Stomach (tissue), 19 donors: ENCODE measurements at places on chromosomes 6 and 20. TPM values are rescaled to one million over a fixed set of nuclear protein-coding genes. Genes with fewer than 3 reads are reported as not detected.
A peak's percentile ranks its signal among the peaks of the same experiment; 100 is the strongest.

GRCh38 chr6:144723431-144723830 is 438.3 kb downstream of the UTRN start:
- H3K36me3 ChIP-seq = no peaks in the 10 kb centered on the region
- DNase-seq = no peak
- H3K4me3 ChIP-seq = no peak overlapping the region
- no peaks in the 10 kb centered on the region for H3K27me3 ChIP-seq

DNA sequence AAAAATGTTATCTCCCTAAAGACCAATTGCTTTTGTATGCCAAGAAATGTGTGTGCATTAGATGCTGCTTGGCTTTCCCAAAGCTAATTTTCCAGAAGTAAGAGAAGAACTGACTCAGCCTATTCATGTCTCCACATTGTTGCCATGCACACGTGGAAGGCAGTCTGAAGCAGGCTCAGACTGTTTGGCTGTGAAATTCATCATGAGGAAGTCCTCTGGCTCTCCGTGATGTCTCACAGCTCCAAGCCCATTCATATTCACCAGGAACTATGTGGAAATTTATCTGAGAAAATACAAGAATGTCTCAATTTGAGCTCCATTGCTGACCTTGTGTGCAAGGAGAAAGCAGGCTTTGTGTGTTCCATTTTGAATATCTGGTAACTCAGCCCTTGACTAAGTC is 1022.2 kb upstream of the GJE1 start:
- H3K36me3 ChIP-seq = no peaks in the 10 kb centered on the region
- H3K27me3 ChIP-seq = no peaks in the 10 kb centered on the region
- no peak overlapping the region for H3K27ac ChIP-seq
- H3K4me1 ChIP-seq = no peaks in the 10 kb centered on the region
- H3K4me3 ChIP-seq = no peak overlapping the region

GRCh38 chr6:12791371-12791770 is 74.8 kb downstream of the PHACTR1 start:
- DNase-seq = no peak
- H3K27me3 ChIP-seq = no peaks in the 10 kb centered on the region
- no peak overlapping the region for H3K4me3 ChIP-seq
- H3K27ac ChIP-seq = no peak overlapping the region
- no peaks in the 10 kb centered on the region for H3K36me3 ChIP-seq

DNA sequence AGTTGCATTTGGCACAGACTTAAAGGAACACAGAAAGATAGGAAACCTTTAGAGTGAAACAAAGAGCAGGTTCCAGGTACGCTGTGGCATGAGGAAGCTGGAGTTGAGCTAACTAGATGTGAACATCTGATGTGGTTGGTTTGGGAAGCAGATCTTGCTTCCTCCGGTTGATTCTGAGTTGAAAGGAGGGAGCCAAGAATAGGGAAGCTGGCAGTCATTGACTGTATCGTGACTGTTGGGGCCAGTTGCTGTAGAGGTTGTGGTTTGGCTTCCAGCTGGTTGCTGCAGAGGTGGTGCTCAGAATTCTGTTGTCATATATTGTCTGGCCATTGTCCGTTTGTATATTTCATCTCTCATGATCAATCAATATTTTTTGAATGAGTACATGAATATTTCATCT is 325.9 kb downstream of the PLCB1 start:
- no peak overlapping the region for H3K27ac ChIP-seq
- H3K4me1 ChIP-seq = peaks cover 10% of the 10 kb centered on the region
- H3K4me3 ChIP-seq = no peak overlapping the region
- no peaks in the 10 kb centered on the region for H3K27me3 ChIP-seq
- H3K36me3 ChIP-seq = no peaks in the 10 kb centered on the region

DNA sequence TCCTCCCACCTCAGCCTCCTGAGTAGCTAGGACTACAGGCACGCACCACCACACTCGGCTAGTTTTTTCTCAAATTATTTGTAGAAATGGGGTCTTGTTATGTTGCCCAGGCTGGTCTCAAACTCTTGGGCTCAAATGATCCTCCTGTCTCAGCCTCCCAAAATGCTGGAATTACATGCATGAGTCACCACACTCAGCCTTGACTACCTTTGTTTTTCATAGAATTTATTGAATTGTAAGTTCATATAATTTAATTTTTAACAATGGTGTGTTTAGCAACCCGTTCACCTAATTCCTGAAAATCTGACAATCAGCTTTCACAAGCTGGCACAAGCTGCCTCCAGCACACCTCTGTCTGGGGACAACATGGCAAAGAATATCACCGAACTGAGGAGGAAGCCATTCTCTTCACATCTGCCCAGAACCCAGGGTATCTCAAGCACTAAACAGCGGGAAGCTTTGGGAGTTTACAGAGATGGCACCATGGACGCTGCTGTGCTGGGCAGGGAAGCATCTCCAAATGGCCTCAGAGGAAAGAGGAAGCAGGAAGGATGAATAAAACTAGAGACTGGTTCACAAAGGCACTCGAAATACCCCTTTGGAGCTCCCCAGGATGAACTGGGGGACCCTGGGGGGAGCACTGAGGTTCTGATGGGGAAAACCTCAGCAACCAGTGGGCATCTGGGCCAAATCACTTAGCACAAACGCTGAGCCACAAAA is 2.9 kb downstream of the RIPOR3 start:
- no peak for DNase-seq
- peaks cover 31% of the 10 kb centered on the region for H3K4me1 ChIP-seq
- H3K27me3 ChIP-seq = peaks cover 28% of the 10 kb centered on the region
- no peaks in the 10 kb centered on the region for H3K36me3 ChIP-seq
- H3K4me3 ChIP-seq = no peak overlapping the region

DNA sequence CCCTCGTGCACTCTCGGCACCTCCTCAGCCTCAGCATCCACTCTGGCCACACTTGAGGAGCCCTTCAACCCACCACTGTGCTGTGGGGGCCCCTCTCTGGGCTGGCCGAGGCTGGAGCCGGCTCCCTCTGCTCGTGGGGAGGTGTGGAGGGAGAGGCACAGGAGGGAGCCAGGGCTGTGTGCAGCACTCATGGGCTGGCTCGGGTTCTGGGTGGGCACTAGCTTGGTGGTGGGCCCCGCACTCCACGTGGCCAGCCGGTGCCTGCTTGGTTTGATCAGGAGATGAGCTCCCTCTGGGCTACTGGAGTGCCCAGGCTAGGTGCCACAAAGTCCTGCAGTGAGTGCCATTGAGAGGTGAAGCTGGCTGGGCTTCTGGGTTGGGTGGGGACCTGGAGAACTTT is 949.4 kb upstream of the GJE1 start:
- H3K36me3 ChIP-seq = no peaks in the 10 kb centered on the region
- H3K27ac ChIP-seq = no peak overlapping the region
- H3K27me3 ChIP-seq = no peaks in the 10 kb centered on the region
- H3K4me1 ChIP-seq = no peaks in the 10 kb centered on the region

DNA sequence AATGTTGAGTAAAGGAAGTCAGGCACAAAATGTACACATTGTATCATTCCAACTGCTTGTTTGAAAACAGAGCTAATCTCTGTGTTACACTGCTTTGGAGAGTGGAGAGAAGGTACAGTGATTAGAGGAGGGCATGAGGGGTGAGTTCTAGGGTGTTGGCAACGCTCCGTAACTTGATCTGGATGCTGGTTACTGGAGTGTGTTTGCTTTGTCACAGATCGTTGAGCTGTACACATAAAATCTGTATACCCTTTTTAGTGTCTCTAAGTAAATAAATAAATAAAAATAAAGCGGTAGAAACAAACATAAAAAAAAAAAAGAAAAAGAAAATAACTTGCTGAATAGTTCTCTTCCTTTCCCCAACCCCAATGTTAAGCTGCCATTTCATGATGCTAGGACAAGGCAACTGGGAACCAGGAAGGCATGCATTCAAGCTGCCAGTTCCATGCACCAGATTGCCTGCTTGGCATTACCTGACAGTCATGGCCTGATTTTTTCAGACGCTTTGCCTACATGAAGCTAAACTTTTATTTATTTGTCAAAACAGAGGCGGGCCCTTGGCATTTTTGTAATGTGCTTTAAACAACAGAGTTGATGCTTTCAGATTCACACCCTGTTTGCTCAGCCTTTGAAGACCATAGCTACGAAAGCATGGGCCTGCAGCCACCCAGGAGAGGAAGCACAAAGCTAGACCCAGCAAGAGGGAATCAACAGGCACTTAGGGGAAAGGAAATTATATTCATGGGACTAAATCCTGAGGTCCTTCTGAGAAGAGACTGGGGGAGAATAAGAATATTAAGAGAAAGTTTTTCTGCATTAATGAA is 21.2 kb downstream of the TNFRSF21 start:
- peak; percentile 52 for DNase-seq
- no peak overlapping the region for H3K4me3 ChIP-seq
- H3K4me1 ChIP-seq = peaks cover 31% of the 10 kb centered on the region
- peak overlapping the region; percentile 55 for H3K27ac ChIP-seq

DNA sequence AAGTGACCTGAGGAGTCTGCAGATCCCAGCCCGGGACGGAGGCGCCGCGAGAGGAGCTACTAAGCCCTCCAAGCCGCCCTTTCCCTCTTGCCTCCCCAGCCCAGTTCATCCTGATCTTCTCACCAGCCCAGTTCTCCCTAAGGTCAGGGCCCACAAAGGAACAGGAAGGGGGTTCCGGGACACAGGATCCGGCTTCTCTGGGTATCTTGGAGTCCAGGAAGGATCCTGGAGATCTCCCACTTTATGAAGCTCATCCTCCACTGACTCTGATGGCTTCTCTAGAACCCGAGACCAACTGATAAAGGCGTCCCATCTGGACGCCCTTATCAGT is 36.9 kb upstream of the HLA-C start:
- H3K4me1 ChIP-seq = peaks cover 8% of the 10 kb centered on the region
- no peaks in the 10 kb centered on the region for H3K36me3 ChIP-seq
- H3K27me3 ChIP-seq = no peaks in the 10 kb centered on the region
- H3K4me3 ChIP-seq = peak overlapping the region; percentile 46

DNA sequence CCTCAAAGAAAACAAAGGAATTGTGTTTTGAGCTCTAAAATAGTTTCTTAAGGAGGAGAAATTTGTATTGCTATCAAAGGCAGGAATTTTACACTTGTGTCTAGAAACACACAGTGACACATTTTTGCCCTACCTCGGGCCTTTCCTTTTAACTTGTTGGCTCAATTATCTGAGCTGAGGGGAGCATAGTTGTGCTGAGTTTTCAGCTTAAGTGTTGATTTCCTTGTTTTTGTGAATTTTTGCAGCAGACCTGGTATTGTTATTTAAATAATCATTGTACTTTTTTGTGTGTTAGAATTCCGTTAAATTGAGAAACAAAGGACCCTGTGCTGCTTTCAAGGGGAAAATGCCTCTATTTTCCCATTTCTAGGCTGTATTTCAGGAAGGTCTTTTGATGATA is 249.7 kb downstream of the CD83 start:
- H3K27me3 ChIP-seq = no peaks in the 10 kb centered on the region
- no peaks in the 10 kb centered on the region for H3K36me3 ChIP-seq
- no peaks in the 10 kb centered on the region for H3K4me1 ChIP-seq
- no peak overlapping the region for H3K27ac ChIP-seq
- no peak overlapping the region for H3K4me3 ChIP-seq

GRCh38 chr6:145155411-145155810 is 579.9 kb downstream of the EPM2A start:
- H3K36me3 ChIP-seq = no peaks in the 10 kb centered on the region
- H3K4me3 ChIP-seq = no peak overlapping the region
- no peak for DNase-seq
- no peak overlapping the region for H3K27ac ChIP-seq

DNA sequence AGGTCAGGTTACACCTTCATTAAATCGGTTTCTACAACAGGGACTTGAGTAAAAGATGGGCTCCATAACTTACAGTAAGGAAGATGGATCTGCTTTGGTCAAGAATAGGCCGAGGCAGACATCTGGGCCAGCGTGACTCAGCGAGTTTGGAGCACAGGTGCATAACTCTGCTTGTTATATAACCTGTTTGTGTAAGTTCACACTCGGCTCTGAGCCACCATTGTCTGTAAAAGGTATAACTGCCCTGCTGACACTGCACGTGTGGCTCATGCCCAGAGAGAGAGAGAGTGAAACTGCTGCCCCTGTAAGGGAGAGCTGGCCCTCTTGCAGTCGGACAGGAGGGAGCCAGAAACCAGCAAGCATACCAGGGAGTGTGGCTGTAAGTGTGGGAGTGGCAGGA is 737.9 kb upstream of the SLC35B3 start:
- no peaks in the 10 kb centered on the region for H3K36me3 ChIP-seq
- no peak overlapping the region for H3K4me3 ChIP-seq
- no peak for DNase-seq
- H3K27me3 ChIP-seq = no peaks in the 10 kb centered on the region

DNA sequence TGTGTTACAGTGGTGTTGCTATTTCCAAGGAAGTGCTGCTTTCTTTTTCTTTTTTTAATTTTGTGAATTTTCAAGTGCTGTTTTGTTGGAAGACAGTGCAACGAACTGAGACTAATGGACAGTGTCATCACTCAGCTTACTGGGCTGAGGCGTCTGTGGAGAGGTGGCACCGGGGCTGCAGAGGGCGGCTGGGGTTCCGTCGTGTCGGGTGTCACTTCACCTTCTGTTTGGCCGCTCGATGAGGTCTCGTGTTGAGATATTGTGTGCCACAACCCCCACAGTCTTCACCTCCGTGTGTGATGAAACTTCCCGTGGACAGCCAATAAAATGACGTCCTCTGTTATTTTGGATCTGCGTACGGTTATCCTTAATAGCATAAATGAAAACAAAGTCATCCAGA is 149.4 kb upstream of the SNX9 start:
- H3K36me3 ChIP-seq = peaks cover 8% of the 10 kb centered on the region
- no peaks in the 10 kb centered on the region for H3K27me3 ChIP-seq
- peaks cover 25% of the 10 kb centered on the region for H3K4me1 ChIP-seq
- no peak for DNase-seq
- H3K27ac ChIP-seq = no peak overlapping the region

- DNase-seq = no peak
- H3K4me1 ChIP-seq = no peaks in the 10 kb centered on the region
- H3K4me3 ChIP-seq = no peak overlapping the region
- H3K27ac ChIP-seq = no peak overlapping the region
Measured at GRCh38 chr6:124655866-124656265, 306.4 kb upstream of the RNF217 start.

DNA sequence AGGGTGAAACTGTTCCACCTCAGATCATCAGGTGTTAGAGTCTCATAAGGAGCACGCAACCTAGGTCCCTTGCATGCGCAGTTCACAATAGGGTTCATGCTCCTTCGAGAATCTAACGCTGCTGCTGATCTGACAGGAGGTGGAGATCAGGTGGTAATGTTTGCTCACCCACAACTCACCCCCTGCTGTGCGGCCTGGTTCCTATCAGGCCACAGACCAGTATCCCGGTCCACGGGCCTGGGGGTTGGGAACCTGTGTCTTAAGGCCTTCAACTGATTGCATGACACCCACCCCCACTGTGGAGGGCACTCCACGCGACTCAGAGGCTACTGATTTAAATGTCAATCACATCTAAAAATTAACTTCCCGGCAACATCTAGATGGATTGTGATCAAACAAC is 411.2 kb upstream of the SULF2 start:
- no peak overlapping the region for H3K4me3 ChIP-seq
- no peaks in the 10 kb centered on the region for H3K36me3 ChIP-seq
- no peak for DNase-seq
- H3K27me3 ChIP-seq = no peaks in the 10 kb centered on the region
- no peak overlapping the region for H3K27ac ChIP-seq
- no peaks in the 10 kb centered on the region for H3K4me1 ChIP-seq

CST3 gene
- 2,024 TPM for total RNA-seq

PSMB9 gene
- total RNA-seq = 8.4 TPM

ITPA gene
- 57.1 TPM for total RNA-seq

KCNQ5 gene
- total RNA-seq = 0.45 TPM

EBF4 gene
- total RNA-seq = 7.0 TPM

SLCO4A1 gene
- 0.58 TPM for total RNA-seq

ALDH8A1 gene
- total RNA-seq = not detected

MUC21 gene
- 1.7 TPM for total RNA-seq
